ENCODE measurements at places on chromosomes 6 and 20.

DNA sequence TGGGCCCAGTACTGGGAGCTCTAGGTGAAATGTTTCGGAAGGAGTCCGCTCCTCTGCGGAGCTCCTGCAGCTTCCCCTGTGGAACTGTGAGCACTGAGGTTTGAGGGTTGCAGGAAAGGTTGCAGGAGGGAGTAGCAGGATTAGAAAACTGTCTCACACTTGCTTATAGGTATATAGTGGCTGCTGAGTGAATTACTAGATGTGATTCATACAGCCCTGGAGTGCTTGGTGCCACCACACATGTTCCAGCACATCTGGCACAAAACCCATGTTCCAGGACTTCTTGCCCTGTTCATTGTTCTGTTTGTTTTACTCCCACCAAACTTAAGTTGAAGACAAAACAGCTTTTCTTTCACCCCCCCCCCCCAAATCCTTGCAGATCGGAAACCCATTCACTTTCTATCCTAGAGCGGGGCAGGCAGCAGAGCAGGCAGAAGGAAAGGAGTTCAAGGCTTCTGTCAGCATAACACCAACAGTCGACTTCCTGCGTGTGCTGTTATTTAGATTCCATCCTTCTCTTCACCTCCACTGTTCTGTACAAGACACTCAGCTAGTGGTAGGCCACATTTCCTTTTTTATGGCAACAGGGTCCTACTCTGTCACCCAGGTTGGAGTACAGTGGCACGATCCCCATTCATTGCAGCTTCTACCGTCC is 669 bp upstream of the PEX6 start:
- DNase-seq: no peak

GRCh38 chr6:142929751-142930358 is 15.1 kb downstream of the HIVEP2 start:
- DNase-seq: no peak

GRCh38 chr6:62998022-62998421 is 213.2 kb upstream of the FKBP1C start:
- no peak for DNase-seq

DNA sequence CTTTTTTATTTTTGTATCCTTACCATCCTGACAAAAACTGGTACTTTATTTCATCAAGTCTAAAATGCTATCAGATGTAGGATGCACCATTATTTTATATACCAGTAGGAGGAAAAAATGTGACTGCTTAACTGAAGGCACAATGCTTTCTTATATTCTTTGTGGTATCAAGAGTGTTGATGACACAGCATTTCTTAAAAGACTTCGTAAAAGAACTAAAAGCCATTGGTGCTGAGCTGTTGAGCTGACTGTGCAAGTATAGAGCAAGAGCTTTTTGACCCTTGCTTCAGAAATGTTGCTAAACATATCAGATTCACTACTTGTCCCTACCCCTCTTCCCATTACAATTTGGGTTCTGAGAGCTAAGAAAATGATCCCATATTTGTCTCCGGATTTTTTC is 17.5 kb downstream of the SF3B5 start:
- DNase-seq: no peak

GRCh38 chr6:1267057-1267732 is 44.7 kb upstream of the FOXQ1 start:
- no peak for DNase-seq

DNA sequence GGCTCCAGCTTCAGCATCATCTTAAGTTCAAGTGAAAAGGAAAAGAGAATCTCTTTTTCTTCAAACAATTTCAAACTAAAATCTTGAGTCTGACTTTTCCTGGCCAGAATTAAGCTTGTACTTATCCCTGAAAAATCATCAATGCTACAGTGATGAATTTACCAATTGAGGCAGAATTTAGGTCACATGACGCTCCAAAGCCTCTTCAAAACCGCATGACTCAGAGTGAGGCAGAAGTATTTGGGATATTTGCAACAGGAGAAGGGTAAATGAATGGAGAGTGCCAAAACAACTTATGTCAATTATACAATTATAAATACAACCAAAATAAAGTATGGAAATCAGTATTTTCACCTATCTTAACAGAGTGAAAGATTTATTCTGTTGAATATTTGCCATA is 515.5 kb downstream of the COL12A1 start:
- no peak for DNase-seq

- DNase-seq: no peak
Observed at GRCh38 chr20:14744723-14745122, 407.3 kb upstream of the FLRT3 start.

- no peak for DNase-seq
Observed at GRCh38 chr6:8948733-8949132, 513.4 kb upstream of the SLC35B3 start.

GRCh38 chr6:138109042-138109997 is 2.1 kb upstream of the PERP start:
- DNase-seq: peak; percentile 72

All from NCI-H187 (cell line).